ENCODE measurements at places on chromosomes 3 and 15.

DNA sequence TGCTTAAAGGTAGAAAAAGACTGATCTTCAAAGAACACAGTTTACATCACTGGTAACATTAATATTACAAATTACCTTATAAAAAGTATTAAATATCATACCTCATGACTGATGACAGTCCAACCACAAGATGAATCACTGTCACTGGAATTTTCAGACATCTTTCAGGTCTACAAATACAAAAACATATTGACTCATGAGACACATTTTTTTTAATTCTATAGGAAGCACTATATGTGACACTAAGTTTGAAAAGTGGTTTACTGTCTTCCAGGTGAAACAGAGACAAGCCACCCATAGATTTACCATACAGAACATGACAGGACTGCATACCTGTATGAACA, 18.9 kb downstream of the CCPG1 start:
- no peak for DNase-seq

DNA sequence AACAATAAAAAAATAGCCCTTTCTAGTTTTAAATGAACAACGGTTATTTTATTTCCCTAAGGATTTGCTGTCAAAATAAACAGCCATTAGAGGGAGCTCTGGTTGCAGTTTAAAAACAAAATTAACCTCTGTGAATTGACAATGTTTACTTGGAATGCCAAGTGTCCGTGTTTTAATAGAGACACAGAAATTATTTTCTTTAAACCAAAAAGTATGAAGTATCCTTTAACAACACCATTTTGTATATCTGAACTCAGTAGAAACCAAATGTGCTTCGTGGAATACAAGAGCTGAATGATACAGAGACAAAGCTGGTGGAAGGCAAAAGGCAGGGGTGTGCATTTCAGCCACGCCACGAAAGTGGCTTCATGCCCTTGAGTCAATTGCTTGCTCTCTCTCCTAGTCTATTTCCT, 74.4 kb downstream of the MOBP start:
- no peak for DNase-seq

DNA sequence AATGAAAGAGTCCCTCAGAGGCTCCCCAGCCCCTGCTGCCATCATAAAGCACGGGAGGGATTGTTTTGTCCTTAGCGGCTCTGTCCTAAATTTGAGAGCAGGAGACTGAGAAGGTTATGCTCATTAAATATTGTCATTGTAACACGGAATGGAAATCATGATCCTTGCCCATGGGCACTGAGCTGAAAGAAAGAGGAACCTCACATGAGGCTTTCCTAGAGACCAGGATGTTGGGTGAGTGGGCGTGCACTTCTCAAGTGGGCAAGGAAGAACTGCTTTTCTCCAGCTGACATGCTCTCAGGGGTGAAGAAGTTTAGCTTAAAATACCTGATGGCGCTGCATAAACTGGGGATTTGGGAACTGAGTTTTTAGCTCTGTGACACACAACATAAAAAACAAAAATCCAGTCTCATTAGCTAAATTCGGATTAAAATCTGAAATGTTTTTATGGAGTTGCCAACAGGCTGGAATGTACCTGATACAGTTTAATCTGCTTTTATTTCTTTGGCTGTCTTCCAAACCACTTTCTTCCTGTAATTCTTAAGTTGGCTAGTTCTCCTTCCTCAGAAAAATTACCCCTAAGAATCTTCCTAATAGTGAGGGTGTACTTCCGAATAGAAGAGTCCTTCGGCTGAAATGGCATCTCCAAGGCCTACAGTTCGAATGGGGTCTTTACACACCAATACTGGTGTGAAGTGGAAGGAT, 31.7 kb downstream of the ADPGK start:
- DNase-seq = no peak

- DNase-seq = no peak
Measured at GRCh38 chr3:46997453-46998091, 18.1 kb downstream of the NBEAL2 start.

- no peak for DNase-seq
Measured at GRCh38 chr3:153144779-153145178, 17.2 kb upstream of the RAP2B start.

GRCh38 chr15:48505067-48505466, 140.4 kb downstream of the FBN1 start:
- no peak for DNase-seq

DNA sequence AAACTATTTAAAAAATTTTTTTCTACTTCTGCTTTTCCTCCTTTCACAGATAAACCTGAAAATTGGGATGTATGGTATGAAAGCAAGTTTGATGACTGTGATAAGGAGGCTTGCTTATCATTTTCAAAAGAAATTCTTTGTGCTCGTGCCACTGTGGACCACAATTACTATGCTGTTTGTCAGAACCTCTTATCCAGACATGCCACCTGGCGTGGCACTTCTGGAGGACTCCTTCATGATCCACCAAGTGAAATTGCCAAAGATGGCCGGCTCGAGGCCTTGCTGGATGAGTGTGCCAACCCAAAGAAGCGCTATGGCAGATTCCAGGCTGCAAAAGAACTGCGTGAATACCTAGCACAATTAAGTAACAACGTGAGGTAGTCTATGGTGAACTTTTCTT, 17.8 kb downstream of the DIPK2A start:
- no peak for DNase-seq
